ENCODE measurements at places on chromosomes 16 and 17.

DNA sequence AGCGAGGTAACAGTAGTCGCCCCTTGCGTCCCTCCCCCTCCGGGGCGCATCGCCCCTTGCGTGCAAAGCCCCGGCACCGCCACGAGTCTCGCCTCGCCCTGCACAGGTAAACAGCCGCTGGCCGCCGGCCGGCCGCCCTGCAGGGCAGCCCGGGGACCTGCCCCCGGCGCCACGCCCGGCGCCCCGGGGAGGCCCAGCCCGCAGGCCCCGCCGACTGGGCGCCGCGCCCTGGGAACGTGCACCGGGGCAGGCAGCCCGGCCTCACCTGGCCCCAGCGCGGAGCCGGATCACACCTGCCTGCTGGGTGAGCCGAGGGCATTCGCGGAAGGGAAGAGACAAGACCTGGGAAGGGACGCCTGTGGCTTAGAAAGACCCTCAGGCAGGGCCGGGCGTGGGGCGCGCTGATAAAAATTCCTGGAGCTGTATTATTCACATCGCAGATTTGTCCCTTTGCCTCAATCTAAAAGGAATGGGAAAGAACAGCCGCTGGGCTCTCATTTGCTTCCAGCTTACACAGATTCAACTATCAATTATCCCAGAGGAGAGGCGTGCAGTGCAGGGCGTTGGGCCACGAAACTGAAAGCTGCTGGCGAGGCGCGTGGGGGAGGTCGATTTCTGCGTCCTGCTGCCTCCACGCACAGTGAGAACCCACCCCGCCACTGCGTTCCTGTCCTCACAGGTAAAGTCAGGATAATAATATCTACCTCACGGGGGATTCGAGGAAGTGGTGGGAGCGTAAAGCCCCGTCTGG lies 451.9 kb downstream of the SLC39A11 start:
- DNase-seq = no peak

DNA sequence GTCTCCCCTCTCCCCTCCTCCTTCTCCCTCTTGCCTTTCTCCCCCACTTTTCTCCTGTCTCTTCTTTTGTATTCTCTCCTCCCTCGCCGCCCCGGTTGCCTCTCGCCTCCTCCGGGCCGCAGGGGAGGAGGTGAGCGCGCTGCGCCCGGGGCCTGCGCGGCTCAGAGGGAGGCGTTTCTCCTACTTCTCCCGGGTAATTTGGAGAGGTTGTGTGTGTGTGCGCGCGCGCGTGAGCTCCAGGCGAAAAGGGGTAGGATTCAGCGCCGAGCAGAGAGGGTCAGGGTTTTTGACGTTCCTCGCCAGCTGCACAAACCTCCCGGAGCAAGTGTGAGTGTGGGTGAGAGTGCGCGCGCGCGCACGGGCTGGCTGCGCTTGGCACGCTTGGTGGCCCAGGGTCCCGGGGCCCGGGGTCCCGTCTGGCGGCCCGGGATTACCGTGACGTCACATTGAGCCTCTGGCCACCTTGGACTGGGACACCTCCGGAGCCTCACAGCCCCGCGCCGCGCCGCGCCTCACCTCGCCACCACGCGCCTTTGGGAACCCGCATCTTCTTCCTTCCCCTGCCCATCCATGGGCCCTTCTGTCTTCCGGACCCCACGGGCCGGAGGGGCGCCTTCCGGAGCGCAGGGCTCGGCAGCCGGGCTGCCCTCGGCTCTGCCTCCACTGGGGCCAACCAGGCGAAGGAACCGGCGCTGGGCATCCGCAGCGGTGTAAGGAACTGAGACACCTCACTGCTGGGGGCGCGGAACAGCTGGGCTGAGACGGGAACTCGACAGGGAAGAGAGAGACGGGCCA lies 479 bp downstream of the IRX6 start:
- no peak for DNase-seq

DNA sequence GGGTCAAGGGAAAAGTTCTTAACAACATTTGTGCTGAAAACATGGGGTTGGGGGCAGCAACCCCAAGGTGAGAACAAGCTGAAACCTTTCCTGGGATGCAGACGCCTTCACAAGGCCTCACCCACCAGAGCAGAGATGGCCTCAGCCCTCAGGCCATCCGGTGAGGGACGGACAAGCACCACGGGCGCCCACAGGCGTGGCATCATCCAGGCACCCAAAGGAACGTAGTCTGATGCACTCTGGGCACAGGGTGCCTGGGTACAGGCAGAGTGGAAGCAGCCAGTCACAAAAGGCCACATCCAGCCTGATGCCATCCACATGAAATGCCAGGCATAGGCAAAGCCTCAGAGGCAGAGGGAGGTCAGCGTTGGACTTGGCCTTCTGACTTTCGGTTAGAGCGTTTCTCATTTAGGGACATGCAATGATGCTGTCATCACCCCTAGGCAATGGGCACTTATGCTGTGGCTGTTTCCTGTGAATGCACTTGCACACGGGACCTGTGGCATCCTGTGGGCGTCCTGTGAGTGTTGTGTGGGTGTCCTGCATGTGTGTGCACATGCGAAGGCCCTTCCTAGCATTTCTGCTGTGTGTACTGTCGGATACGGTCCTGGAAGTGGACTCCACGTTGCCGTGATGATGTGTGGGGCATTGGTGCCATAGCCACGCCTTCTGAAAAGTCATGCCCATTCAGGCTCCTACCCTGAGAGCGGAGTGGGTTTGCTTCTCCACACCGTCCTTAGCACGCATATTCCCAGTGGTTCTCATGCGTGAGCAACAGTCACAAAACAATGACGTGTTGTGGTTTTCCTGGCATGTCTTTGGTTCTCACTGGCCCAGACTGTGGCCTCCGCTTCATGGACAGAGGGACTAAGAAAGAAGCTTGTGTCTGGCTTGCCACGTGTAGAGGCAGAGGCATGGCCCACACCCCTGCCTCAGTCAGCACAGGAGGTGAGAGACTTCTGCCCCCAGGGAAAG lies 52.7 kb upstream of the ZNF469 start:
- no peak for DNase-seq

GRCh38 chr17:67466251-67466796 lies 89.2 kb downstream of the PITPNC1 start:
- DNase-seq = no peak

GRCh38 chr16:21646721-21647561 lies 5.5 kb downstream of the IGSF6 start:
- no peak for DNase-seq

- DNase-seq = no peak
These were observed 3.8 kb downstream of the ZNF821 start for GRCh38 chr16:71880176-71880575.

DNA sequence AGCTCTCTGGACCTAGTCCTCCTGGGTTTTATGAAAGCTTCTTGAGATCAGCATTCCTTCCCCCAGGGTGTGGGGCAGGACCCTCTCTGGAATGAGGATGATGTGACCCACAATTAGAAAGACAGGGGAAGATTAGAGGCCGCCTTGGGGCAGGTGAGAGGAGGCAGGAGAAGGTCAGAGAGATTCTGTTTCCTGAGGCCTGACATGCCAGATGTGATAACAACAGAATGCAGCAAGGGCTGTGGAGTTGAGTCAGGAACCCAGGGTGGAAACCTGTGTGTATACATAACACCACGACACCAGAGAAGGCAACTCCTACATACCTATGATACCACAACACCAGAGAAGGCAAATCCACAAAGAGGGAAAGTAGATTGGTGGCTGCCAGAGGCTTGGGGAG lies 5.4 kb upstream of the SLC5A10 start:
- DNase-seq = no peak

DNA sequence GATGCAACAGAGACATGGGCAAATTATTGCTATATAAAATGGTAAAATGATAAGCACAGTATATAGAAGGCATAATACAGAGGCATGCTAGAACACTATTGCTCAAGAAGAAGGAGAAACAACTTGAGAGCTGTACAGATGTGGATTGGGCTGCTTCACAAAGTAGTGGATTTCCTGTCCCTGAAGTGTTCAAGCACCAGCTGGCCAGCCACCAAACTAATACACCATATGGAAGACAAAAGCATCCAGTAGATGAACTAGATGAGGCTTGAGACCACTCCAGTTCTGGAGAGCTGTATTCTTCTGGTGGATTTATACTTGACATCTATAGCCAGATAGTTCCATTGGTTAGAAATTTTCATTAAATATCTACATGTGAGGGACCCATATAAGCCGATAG lies 134.1 kb upstream of the GNAO1 start:
- no peak for DNase-seq

GRCh38 chr17:32943647-32944191 lies 15.8 kb downstream of the TMEM98 start:
- DNase-seq = no peak

DNA sequence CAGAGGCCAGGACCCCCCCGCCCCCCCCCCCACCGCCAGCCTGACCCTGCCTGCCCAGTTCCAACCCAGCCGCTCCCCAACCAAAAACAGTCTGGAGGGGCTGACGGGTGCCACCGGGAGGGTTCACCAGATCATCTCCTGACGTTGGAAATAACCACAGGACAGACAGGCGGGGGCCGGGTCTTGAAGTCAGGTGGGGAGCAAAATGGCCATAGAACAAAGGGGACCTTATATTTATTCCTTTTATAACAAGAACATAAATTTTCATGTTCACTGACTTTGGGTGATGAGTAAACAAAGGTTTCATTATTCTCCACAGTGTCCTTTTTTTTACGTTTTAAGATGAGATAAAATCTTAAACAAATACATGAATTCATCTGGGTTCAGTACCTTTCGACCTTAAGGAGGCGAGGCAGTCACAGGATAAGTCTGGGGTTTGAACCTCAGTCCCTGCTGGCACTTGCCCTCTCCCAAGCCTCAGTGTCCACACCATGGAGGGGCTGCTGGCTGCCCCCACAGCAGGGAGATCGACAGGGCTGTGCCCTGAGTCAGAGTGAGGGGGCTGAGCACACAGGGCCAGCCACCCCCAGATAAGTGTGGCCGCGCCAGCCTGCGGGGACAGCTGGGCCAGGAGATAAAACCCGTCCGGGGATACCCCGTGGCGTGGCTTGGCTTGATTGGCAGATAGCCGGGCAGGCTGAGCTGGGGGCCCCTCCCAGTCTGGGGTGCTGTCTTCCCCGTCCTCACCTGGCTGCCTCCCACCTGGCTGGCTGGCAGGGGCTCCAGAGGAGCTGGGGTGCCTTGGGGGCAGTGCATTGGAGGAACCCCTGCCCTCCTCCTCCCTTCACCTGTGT lies 15.0 kb downstream of the SLC7A5 start:
- no peak for DNase-seq

DNA sequence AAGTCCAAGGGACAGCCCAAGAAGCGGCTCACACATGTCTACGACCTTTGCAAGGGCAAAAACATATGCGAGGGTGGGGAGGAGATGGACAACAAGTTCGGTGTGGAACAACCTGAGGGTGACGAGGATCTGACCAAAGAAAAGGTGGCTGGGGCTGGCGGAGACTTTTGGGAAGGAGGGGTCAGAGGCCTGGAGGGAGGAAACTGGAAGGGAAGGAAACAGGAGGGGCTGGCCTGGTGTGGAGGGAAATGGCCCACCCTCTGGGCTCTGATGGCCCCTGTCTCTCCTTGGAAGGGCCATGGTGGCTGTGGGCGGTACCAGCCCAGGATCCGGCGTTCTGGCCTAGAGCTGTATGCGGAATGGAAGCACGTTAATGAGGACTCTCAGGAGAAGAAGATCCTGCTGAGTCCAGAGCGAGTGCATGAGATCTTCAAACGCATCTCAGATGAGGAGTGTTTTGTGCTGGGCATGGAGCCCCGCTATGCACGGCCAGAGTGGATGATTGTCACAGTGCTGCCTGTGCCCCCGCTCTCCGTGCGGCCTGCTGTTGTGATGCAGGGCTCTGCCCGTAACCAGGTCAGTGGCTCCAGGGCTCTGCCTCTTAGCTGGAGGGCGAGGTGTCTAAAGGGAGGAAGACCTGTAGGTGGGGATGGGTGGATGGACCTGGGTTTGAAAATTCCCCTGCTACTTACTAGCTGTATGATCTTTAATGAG lies 12.5 kb downstream of the POLR2A start:
- no peak for DNase-seq

GRCh38 chr16:66640724-66641314 lies 36.3 kb downstream of the CMTM3 start:
- no peak for DNase-seq

- no peak for DNase-seq
These were observed 25.6 kb downstream of the GAS7 start for GRCh38 chr17:10172778-10173177.

- no peak for DNase-seq
These were observed 9.9 kb upstream of the FOXJ1 start for GRCh38 chr17:76150712-76151622.

- no peak for DNase-seq
These were observed 74.7 kb upstream of the GNAO1 start for GRCh38 chr16:56116577-56116964.

DNA sequence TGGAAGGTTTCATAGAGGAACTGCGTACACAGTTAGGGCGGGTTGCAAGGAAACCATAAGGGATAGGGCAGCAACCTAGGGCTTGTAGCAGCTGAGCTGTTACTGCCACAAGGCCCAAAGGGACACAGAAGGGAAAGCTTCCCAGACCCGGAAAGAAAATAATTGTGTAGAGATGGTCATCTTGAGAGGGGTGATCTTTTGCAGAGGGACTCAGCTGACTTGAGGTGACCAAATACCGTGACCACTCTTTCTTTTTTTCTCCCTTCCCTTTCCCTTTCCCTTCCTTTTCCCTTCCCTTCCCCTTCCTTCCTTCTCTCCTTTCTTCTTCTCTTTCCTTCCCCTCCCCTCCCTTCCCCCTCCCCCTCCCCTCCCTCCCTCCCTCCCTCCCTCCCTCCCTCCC lies 8.5 kb upstream of the CREBBP start:
- no peak for DNase-seq

DNA sequence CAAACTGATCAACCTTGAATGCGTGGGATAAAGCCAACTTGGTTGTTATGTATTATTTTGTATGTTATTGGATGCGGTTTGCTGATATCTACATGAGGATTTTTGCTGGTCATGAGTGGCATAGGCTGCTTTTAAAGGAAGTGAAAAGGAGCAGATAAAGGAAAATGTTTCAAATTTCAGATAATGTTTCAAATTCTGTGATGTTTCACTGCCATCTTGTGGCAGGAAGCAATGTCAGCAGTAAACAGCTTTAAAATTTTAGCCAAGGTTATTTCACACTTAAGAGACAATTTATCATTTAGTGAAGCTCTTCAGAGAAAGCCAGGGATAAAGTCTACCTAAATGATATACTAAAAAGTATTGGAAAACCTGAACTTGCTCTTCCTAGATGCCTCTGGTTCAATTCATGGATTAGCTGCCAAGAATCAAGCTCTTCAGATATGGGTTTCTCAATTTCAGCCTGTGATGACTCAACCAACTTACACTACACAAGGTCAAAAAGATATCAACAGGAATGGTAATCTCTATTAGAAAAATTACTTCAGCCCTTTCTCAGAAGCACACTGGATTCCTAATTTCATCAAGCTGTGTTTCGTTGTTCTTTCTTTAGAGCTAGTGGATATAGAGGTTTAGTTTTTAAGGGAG lies 136.0 kb upstream of the C17orf78 start:
- no peak for DNase-seq

GRCh38 chr17:50198026-50198669 lies 3.3 kb downstream of the COL1A1 start:
- peak; percentile 38 for DNase-seq

DNA sequence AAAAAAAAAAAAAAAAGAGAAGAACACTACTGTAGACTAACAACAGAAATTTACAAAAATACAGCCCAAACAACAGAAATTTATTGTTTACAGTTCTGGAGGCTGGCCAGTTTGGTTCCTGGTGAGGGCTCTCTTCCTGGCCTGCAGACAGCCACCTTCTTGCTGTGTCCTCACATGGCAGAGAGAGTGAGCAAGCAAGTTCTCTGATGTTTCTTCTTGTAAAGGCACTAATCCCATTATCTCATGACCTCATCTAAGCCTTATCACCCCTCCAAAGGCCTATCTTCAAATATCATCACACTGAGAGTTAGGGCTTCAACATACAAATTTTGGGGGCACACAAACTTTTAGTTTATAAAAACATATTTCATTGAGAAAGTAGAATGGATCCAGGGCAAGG lies 7.3 kb downstream of the ARSG start:
- no peak for DNase-seq

All from NCI-H510A (cell line).